Endodermal cell (in vitro differentiated cells): ENCODE measurements at places on chromosomes 13 and 19.
A peak's percentile ranks its signal among the peaks of the same experiment; 100 is the strongest.

- no peak for DNase-seq
These were observed 113.3 kb downstream of the LMO7 start for GRCh38 chr13:75749407-75749806.

- DNase-seq = no peak
These were observed 118.7 kb upstream of the GJB6 start for GRCh38 chr13:20350819-20351218.

GRCh38 chr19:7681340-7682174, 924 bp downstream of the TRAPPC5 start:
- peak; percentile 93 for DNase-seq

DNA sequence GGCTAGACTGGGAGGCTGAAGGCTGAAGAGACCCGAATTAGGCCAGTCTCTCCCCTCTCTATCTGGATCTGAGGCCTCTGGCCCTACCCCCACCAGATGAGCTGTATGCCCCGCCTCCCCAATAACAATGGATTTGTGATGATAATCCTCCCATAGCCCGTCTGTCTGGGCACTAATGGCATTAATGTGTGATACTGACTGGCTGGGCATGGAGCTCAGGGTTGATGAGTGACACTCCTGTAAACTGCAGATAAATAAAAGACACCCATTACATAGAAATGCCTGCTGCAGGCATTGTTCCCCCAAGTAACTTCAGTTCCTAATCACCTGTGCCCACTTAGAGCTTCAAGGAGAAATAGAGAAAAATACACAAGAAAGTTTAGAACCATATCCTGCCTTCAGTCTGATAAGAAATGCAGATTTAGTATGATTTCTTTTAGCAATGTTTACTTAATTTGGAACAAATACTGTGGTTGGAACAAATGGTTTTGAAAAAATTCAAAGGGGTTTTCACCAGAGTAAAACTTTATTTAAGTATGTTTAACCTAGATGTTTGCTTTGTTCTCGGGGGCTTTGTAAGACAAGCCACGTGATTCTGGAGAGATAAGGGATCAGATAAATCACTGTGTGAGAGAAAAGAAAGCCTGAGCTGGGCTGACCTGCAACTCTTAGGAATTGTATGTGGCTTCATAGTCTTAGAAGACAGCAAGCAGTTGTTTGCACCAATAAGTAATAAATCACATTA, 60.3 kb downstream of the TNFRSF19 start:
- peak; percentile 70 for DNase-seq

- DNase-seq = peak; percentile 99
These were observed at the start of gene GSK3A for GRCh38 chr19:42242512-42243409. GSK3A (minus strand) TSS chr19:42242602; CDS start chr19:42242465, 137 bp downstream.

DNA sequence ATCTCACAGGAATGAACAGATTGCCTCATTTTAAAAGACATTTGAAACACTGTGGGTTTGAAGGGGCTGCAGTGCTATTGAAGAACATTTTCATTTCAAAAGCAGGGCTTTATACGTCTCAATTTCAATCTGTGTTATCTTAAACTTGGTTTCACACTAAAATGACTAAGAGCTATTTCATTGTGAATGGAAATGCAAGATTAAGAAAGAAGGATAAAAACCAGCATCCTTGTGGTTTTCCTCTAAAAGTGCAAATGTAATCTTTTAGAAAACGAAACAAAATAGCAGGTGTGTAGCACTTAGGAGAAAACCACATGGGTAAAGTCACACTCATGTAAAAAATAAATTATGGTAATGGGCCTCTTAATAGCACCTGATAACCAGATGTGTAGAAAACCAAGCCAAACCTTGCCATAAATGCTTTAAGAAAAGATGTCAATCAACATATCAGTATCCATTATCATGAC, 397.7 kb downstream of the GPC6 start:
- DNase-seq = no peak

- no peak for DNase-seq
These were observed 864.1 kb downstream of the DIAPH3 start for GRCh38 chr13:59299584-59299983.

- no peak for DNase-seq
These were observed 2.6 kb downstream of the GTF2F2 start for GRCh38 chr13:45122941-45123340.

DNA sequence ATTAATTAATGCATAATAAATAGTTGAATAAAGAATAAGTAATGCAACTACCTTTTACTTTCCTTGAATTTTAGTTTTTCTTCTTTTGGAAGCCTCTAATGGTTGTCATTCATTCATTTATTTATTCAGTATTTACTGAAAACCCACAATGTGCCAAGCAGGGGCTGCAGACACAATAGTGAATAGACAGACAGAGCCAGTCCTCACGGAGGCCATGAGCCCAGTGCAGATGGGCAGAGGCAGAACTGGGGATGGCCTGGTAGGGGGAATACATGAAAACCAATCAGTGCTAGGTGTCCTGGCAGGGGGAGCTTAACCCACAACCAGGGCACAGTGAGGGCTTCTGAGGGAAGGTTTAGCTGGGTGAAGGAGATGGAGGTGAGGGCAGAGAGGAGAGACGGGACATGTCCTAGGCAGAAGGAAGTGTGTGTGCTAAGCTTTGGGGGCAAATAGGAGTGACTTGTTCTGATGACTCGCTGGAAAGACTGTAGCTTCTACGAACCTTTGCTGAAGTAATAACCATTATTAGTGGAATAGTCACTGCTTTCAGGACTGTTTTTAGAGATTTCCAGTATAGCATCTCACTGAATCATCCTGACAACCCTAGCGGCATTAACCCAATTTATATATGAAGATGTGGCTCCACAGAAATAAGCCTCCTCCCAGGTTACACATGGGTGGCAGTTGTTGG, 55.9 kb downstream of the ERCC5 start:
- no peak for DNase-seq
